ENCODE measurements at places on chromosomes 11 and 22. TPM values are rescaled to one million over a fixed set of nuclear protein-coding genes. Genes with fewer than 3 reads are reported as not detected.

The MAP6 gene
- total RNA-seq: 0.88 TPM

The MRGPRF gene
- 2.5 TPM for total RNA-seq

The SIAE gene
- total RNA-seq: 21.3 TPM

DNA sequence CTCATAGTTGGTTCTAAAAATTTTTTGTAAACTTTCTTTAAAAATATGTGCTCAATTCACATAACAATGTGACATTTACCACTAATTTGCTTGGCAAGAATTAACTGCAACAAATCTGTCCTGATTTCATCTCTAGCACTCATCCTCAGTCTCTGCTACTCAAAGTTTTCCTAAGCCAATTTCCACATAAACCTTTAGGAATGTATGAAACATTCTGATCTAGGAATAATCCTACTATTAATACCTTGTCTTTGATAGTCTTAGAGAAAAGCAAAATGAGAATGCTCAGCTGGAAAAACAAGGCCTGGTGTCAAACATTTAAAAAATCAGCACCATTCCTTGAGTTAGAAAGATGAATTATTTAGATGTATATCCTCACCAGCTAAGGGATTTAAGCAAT is 114.3 kb downstream of the CD44 start:
- no peaks in the 10 kb centered on the region for H3K27me3 ChIP-seq
- H3K36me3 ChIP-seq: no peaks in the 10 kb centered on the region
- no peaks in the 10 kb centered on the region for H3K4me1 ChIP-seq
- no peak for DNase-seq

DNA sequence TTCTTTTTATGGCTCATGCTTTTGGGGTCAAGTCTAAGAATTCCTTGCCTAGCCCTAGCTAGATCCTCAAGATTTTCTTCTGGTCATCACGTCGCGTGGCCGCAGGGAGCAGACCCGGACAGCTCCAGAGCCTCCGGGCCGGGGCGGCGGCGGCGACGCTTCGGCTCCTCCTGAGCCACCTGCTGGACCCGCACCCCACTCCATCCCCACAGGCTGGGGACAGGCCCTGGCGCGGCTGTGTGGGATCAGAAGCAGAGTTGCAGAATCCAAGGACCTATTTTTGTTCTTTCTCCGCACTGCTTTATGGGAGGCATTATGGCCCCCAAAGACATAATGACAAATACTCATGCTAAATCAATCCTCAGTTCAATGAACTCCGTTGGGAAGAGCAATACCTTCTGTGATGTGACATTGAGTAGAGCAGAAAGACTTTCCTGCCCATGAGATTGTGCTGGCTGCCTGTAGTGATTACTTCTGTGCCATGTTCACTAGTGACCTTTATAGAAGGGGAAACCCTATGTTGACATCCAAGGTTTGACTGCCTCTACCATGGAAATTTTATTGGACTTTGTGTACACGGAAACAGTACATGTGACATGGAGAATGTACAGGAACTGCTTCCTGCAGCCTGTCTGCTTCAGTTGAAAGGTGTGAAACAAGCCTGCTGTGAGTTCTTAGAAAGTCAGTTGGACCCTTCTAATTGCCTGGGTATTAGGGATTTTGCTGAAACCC is 12.4 kb upstream of the SCARF2 start:
- H3K27ac ChIP-seq: no peak overlapping the region
- H3K27me3 ChIP-seq: no peaks in the 10 kb centered on the region
- H3K36me3 ChIP-seq: no peaks in the 10 kb centered on the region
- no peaks in the 10 kb centered on the region for H3K4me1 ChIP-seq
- no peak overlapping the region for H3K4me3 ChIP-seq

DNA sequence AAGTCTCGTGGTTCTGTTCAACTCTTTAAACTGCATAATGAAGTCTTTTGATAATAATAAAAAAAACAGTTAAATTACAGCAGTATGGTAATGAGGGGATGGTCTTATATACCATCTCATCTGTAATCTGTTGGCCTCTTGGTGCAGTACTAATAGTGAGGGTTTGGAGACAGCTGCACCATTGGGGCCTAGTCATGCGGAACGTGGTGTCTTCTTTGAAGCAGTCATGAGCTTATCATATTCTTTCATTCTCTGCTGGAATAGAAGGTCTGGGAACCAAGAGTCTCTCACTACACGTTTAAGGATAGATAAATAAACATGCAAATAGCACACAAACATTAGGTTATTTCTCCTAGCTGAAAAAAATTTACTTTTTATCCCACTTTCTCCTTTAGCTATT is 40.9 kb upstream of the OR9Q1 start:
- H3K4me1 ChIP-seq: no peaks in the 10 kb centered on the region
- H3K27ac ChIP-seq: no peak overlapping the region
- DNase-seq: no peak
- no peaks in the 10 kb centered on the region for H3K27me3 ChIP-seq
- no peaks in the 10 kb centered on the region for H3K36me3 ChIP-seq

DNA sequence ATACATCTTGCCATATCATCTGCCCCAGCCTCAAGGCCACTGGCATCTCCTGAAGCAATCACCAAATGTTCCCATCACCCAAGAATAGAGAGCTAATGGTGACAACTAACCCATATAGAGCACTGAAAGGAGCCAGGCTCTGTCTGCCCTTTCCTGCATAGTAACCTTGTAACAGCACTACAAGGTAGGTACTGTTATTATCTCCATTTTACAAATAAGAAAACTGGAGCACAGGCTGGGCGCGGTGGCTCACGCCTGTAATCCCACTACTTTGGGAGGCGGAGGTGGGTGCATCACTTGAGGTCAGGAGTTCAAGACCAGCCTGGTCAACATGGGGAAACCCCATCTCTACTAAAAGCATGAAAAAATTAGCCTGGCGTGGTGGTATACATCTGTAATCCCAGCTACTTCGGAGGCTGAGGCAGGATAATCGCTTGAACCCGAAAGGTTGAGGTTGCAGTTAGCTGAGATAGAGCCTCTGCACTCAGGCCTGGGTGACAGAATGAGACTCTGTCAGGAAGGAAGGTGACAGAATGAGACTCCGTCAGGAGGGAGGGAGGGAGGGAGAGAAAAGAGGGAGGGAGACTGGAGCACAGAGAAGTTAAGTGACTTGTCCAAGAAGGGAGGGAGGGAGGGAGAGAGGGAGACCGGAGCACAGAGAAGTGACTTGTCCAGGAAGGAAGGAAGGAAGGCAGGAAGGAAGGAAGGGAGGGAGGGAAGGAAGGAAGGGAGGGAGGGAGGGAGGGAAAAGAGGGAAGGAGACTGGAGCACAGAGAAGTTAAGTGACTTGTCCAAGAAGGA is 2.2 kb downstream of the SLC35F2 start:
- no peaks in the 10 kb centered on the region for H3K4me1 ChIP-seq
- no peaks in the 10 kb centered on the region for H3K27me3 ChIP-seq
- no peak overlapping the region for H3K27ac ChIP-seq
- DNase-seq: no peak
- no peaks in the 10 kb centered on the region for H3K36me3 ChIP-seq
- H3K4me3 ChIP-seq: no peak overlapping the region

DNA sequence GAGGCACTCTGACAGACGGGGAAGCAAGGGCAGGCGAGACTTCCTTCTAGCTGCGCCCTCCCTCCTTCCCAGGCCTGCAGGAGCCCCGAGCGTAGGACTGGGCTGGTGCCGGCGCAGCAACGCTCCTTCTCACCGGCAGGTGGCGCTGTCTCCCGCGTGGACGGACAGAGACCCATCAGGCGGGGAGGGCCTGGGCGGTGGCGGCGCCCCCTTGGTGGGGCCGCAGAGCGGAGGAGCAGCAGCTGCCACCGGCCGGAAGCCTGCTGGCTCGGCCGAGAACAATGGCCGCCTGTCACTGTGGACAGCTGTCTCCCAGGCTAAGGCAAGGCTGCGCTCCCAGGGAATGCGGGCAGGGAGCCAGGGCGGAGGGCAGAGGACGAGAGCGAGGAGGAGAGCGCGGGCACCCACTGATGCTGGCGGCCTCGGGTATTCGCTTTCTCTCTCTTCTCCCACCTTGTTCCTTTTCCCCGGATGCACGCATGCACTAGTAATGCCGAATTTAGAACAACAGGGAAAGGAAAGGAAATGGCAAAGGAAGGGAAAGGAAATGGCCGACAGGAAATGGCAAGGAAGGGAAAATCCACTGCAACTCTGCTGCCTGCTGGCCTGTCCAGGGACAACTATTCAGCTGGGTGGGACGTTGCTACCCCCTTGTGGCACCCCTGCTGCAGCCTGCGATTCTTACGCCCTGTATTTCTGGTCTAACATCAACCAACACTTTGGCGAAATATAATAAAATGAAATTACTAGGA is 14.4 kb downstream of the PPM1F start:
- peak; percentile 91 for DNase-seq
- H3K4me3 ChIP-seq: peak overlapping the region; percentile 26
- H3K36me3 ChIP-seq: peaks cover 6% of the 10 kb centered on the region
- peak overlapping the region; percentile 93 for H3K27ac ChIP-seq
- no peaks in the 10 kb centered on the region for H3K27me3 ChIP-seq
- peaks cover 14% of the 10 kb centered on the region for H3K4me1 ChIP-seq

DNA sequence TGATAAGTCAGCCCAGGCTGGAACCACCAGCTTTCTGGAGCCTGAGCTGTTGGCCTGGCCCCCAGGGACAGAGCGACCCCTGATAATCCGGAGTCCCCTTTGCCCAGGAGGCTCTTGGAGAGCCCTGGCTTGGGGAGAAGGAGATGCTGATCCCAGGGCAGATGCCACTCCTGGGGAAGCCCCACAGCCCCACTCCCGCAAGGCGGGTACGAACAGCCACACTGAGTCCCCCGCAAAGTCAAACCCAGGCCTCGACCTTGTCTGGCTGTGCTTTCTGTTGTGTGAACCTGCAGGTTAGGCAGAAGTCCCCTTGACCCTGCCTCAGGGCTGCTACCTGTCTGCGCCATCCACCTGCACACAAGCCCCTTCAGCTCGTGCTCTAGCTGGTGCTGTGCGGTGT is 108.0 kb downstream of the KCNQ1OT1 start:
- peak; percentile 39 for DNase-seq
- H3K4me3 ChIP-seq: no peak overlapping the region

GRCh38 chr11:79174045-79175008 is 266.5 kb downstream of the TENM4 start:
- no peaks in the 10 kb centered on the region for H3K36me3 ChIP-seq
- H3K27ac ChIP-seq: no peak overlapping the region
- H3K4me1 ChIP-seq: no peaks in the 10 kb centered on the region
- no peaks in the 10 kb centered on the region for H3K27me3 ChIP-seq
- no peak for DNase-seq
- no peak overlapping the region for H3K4me3 ChIP-seq

- DNase-seq: no peak
- H3K36me3 ChIP-seq: no peaks in the 10 kb centered on the region
- H3K4me1 ChIP-seq: peaks cover 3% of the 10 kb centered on the region
- H3K27me3 ChIP-seq: no peaks in the 10 kb centered on the region
- no peak overlapping the region for H3K4me3 ChIP-seq
Observed at GRCh38 chr22:42066126-42066761, 4.4 kb downstream of the NAGA start.

Data from pancreas (tissue), 10 donors.